ENCODE measurements at places on chromosomes 6 and 20. TPM values are rescaled to one million over a fixed set of nuclear protein-coding genes. Genes with fewer than 3 reads are reported as not detected.
A peak's percentile ranks its signal among the peaks of the same experiment; 100 is the strongest.

DNA sequence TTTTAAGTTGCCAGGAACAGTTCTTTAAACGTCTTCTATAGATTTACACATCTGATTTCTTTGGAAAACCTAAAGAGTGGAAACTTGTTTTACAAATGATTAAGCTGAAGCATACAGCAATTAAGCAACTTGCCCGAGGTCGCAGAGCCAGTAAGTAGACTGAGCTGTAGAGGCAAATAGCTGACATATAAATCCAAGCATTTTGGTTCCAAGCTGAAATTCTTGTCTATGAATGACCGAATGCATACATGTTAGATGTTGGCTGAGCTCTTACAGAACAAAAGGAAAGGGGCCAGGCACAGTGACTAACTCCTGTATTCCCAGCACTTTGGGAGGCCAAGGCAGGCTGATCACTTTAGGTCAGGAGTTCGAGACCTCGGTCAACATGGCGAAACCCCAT lies 101.8 kb upstream of the SGK1 start:
- DNase-seq, result peak; percentile 40

- no peak for DNase-seq
These were observed 151.2 kb downstream of the TFAP2C start for GRCh38 chr20:56780266-56780665.

- no peak for DNase-seq
These were observed 34.8 kb downstream of the MYLIP start for GRCh38 chr6:16163535-16164300.

DNA sequence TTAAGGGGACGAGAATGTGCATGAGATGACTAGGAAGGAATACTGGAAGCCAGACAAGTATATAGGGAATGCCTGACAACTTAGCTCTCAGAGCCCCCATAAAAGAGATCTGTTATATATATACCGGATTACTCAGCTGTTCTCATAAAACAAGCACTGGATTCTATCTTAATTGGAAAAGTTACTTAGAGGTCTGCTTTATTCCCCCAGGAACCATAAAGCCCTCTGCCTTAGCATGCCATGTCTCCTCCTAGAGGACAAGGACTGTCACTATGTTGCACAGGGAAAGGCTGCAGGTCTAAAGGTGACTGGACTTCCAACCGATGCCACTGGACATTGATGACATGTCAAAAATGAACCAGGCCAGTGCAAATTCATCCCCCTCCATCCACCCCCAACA lies 6.4 kb downstream of the EXOC2 start:
- DNase-seq, result peak; percentile 22

DNAH8 gene
- 0.99 TPM for polyA plus RNA-seq

All from muscle of leg (tissue), 16 donors.